ENCODE measurements at places on chromosomes 2 and 18.
A peak's percentile ranks its signal among the peaks of the same experiment; 100 is the strongest.

- no peak for DNase-seq
Measured at GRCh38 chr2:69721022-69721421, 20.9 kb upstream of the ANXA4 start.

DNA sequence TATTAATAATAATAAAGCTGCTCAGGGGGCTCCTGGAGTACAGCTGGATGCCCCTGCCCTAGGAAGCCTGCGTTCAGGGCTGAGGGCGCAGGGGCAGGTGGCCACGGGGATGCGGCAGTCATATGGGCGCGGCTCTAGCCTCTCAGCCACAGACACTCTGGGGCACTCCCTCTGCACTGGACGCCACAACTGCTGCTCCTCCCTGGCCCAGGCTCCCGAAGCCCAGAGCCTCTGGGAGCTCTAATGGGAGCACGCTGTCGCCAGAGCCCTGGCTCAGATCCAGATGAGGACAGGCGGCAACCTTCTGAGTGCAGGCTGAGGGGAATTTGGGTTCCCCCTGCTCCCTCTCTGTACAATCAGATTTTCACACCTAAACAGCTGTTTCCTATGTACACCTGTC is 93.6 kb downstream of the MTCL1 start:
- no peak for DNase-seq

DNA sequence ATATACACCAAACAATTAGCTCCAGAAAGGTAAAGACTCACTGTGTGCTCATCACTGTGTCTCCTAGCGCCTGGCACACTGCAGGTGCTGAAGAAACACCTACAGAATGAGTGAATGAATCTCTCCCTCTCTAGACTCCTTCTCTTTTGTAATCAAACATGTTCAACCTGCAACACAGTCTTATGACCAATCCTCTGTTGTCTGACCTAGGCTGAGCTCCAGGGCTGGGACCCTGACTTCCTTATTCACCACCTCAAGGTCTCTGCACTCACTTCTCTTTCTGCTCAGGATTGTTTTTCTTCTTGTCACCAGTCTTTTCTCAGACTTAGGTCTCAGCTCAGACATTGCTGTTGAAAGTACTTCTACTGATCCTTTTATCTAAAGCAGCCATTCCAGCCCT is 9.8 kb downstream of the CKAP2L start:
- no peak for DNase-seq

DNA sequence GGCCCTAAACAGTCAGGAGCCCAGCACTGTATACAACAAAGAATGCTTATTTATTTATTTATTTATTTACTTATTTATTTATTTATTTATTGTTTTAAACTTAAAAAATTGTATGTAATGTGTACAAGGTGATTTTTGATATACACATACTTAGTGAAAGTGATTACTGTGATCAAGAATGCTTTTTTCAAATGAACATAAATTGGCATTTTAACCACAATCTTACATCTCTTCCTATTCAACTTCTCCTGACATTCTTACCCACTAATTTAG is 776.6 kb downstream of the TSN start:
- no peak for DNase-seq

DNA sequence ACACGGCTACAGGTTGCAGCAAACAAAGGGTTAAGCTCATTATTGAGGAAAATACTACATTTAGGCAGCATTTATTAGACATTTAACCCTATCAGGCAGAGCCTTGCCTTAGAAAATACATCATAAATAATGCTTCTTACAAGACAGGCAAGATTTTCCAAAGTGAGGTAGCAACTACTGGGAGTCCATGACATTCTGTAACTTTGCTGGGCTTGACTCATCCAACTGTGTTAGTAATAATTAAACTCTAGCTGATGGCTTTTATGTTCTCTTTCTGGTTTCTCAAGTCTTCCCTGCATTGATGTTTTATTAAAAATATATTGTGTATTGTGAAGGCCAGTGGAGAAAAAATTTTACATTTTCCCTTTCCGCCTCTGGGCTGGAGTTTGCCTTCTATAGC is 291.3 kb downstream of the AFF3 start:
- peak; percentile 71 for DNase-seq

GRCh38 chr2:18741895-18742732 is 152.7 kb upstream of the NT5C1B start:
- DNase-seq = peak; percentile 79

DNA sequence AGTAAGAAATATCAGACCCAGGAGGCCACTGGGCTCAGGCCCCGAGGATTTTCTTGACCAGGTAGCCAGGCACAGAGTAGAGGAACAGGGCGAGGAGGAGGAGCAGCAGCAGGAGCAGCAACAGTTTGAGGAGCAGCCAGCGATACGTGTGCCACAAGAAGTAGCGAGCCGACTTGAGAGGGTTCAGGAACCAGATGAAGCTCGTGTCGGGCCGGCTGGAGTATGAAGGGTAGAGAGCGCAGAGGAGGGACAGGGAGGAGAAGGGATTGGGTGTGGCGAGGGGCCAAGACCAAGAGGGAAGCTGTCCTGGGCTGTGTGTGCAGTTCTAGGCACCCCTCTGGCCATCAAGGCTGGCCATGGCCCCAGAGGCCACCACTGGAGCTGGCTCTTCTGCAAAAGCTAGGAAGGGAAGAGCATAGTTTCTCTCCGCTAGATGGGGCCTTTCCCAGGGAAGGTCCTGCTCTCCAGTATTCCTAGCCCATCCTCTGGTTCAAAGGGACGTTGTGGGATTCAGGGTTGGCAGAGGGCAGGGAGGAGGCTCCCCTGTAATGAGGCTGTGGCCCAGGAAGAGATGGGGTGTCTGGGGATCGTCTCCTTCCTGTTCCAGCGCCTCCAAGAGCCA is 17.8 kb downstream of the OTOF start:
- no peak for DNase-seq

DNA sequence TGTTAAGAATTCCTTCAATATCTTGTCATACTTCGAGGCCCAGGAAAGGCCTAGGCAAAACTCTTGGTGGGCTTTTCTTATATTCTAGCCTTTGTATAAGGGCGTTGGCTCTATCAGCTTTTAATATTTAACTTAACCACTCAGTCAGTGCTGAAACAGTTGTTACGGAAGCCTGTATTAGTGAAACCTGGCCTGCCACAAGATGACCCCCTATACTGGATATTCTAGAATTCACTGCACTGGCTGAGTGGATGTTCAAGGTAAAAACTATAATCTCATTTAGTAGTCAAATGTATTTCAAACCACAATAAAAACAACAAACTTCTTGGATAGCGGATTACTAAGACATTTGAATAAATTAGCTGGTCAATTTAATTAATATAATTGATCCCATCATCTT is 91.7 kb upstream of the HNMT start:
- DNase-seq = no peak

- DNase-seq = no peak
Measured at GRCh38 chr2:137846993-137847392, 117.3 kb upstream of the HNMT start.

DNA sequence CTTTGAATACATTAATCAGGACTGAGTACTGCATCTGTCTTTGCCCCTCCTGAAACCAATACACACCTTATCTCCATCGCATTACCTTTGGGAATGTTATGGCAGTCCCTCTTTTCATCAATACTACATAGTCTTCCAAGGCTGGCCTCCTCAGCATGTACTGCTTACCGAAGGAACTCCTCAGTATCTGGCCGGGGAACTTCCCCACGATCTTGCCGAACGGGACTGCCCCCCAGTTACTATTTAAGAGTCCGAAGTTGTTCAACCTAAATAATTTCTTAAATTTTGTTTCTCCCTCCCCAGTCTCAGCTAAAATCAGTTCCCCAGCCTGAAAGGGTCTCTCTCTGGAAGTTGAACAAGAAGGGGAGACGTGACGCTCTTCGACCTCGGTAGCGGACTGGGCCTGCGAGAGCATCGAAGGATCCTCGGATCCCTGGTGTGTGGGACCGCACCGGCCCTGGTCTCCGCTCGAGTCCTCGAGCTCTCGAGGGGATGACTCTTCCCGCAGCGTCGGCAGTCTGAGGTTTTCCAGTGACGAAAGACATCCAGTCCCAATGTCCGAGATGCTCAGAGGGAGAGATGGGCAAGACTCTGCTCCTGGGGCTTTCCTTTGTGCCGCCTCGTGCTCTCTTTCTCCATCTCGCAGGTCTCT is 489 bp downstream of the TRMT61B start:
- DNase-seq = no peak

DNA sequence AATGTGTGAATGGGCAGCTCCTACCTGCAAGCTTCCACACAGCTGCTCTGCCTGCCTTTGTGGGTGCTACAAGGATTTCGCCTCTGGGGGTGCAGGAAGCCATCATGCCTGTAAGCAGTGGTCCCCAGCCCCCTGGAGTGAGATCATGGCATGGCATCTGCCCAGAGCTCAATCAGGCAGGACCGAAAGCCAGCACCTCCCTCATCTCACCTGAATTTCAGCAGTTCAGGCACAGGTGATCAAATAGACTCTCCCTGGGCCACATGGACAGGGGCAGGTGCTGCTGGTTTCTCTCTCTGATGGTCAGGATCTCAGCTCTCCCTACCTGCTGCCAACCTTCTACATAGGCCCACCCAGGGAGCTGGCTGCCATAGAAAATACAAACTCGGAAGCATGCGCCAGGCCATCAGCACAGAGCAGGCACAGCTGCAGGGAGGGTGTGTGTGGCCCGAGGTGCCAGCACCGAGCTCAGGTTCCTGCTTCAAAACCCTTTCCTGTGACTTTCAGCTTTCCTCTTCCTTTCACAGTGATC is 133.2 kb upstream of the ID2 start:
- no peak for DNase-seq

- no peak for DNase-seq
Measured at GRCh38 chr2:134668821-134669220, 50.0 kb downstream of the TMEM163 start.

DNA sequence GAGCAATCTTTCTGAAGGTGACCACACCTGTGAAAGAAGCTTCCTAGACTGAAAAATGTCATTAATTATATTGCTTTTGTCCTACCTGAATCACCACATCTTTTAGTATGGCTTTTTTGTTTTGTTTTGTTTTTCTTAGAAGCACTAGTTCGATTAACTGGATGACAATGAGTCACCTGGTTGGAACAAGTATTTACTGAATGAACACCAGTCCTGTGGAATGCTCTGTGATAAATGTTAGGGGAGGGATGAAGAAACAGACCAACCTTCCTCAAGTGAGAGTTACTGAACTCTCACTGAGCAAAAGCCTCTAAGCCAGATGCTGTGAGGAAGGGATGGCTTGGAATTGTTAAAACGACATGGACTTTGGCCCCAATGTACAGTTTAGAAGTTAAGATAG is 26.8 kb upstream of the DCC start:
- DNase-seq = no peak

DNA sequence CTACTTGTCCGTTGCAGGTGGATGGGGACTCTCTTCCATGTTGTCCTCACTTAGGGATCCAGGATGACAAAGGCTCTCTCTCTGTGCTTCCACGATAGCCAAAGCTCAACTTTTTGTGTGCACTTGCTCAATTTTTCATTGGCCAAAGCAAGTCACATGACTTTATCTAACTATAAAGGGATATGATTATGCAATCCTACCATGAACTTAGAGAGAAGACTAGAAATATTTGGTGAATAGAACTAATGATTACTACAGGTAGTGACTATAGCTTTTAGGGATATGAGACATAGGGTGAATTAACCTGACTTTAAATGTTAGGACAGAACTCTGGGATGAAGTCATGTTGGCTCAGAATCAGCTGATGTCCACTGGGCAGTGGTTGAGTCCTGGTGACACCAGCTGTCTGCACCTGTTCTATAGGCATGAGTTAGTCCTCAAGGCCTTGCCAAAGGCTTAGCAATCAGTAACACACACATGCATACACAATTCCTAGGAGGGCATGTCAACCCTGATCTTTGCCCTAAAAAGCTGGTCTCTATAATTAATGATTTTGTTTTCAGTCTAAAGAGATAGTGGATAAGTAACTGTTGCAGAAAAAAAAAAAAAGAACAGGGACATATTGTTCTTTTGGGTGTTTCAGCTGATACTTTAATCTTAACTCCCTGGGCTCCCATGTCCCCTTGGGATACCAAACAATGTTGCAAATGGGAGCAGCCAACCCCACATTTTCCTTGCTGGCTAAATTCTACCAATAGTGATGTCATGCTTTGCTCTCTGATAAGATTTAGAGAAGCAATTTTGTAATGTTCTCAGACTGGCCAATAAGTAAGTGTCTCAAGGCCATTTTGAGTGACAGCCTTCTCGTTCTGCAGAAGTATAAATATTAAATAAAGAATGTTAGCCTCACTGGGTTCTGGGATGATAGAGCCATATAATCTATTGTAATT is 12.5 kb upstream of the HK2 start:
- DNase-seq = no peak

GRCh38 chr2:26182887-26183630 is 10.2 kb downstream of the GAREM2 start:
- DNase-seq = no peak

- no peak for DNase-seq
Measured at GRCh38 chr2:208698114-208698513, 291.5 kb downstream of the PTH2R start.

DNA sequence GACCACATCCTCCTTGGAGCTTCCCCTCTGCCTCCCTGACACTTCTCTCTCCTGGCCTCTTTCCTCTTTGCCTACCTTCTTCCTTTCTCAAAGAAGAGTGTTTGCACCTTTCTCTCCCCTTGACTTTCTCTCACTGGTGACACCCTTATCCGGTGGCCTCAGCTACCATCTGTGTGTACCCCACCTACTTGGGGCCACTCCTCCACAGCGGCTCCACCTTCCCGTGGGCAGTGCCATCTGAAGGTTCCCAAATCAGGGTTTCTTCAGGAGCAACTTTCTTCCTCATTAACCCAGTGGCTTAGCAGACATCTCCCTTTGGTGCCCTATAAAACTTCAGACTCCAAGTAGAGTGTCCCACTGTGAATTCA is 5.3 kb upstream of the NCL start:
- DNase-seq = no peak

DNA sequence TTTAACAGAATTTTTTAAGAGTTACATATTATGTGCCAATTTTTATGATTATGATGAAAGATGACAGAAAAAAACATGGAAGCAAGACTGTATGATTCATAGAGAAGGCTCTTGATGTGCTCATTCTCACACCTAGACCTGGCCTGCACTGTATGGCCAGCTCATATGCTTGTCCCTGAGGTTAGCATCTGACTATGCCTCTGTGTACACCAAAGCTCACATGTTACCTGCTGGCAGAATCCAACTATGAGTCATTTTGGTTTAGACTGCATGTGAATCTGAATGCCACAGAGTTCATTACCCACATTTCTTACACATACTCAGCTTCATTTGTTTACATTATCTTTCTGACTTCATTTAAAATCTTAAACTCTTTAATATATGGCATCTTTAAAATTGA is 139.0 kb downstream of the DSC3 start:
- DNase-seq = no peak

- DNase-seq = peak; percentile 91
Measured at GRCh38 chr2:9753276-9753600, 90.0 kb upstream of the TAF1B start.

DNA sequence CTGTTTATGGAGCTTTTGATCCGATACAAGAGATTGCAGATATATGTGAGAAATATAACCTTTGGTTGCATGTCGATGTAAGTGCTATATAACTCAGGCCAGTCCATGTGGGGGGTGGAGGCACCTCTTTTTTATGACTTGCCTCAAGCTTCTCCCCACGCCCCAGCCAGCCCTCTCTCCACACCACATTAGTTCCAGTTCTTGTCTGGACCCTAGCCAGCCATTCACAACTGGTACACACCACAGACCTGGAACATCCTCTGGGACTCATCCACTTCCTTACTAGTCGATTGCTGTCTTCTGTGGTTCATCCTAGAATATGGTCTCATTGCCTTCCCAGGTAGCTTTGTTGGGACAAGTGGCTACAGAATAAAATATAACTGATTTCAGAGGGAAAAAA is 31.0 kb downstream of the GAD1 start:
- DNase-seq = no peak

- no peak for DNase-seq
Measured at GRCh38 chr2:44953499-44953883, 12.0 kb downstream of the SIX3 start.

- no peak for DNase-seq
Measured at GRCh38 chr2:154740361-154740760, 41.9 kb downstream of the KCNJ3 start.
